Mesenchymal stem cell (in vitro differentiated cells and primary cell): ENCODE measurements at places on chromosomes 7 and 10.

- DNase-seq = no peak
Observed at GRCh38 chr7:138667535-138668228, 33.5 kb downstream of the SVOPL start.

DNA sequence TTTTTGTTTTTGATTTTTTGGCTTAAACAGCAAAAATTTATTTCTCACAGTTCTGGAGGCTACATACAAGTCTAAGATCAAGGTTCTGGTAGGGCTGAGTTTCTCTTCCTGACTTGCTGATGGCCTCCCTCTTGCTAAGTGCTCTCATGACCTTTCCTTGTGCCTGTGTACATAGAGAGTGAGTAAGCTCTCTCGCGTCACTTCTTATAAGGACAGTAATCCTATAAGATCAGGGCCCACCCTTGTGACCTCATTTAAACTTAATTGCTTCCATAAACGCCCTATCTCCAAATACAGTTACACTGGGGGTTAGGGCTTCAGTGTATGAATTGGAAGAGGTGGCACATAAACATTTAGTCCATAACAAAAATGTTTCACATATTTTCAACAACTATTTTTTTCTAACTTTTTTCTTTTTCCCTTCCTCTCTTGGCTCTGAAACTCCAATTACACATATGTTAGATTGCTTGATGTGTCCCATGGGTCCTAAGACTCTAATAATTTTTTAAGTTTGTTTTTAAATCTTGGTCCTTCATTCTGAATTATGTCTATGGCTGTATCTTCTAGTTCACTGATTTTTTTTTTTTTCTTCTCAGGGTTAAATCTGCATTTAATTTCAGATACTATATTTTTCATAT lies 149.8 kb downstream of the HBP1 start:
- peak; percentile 53 for DNase-seq

- no peak for DNase-seq
Observed at GRCh38 chr10:69766161-69766910, 35.4 kb upstream of the COL13A1 start.

- DNase-seq = no peak
Observed at GRCh38 chr7:43693687-43694398, 35.5 kb downstream of the COA1 start.

DNA sequence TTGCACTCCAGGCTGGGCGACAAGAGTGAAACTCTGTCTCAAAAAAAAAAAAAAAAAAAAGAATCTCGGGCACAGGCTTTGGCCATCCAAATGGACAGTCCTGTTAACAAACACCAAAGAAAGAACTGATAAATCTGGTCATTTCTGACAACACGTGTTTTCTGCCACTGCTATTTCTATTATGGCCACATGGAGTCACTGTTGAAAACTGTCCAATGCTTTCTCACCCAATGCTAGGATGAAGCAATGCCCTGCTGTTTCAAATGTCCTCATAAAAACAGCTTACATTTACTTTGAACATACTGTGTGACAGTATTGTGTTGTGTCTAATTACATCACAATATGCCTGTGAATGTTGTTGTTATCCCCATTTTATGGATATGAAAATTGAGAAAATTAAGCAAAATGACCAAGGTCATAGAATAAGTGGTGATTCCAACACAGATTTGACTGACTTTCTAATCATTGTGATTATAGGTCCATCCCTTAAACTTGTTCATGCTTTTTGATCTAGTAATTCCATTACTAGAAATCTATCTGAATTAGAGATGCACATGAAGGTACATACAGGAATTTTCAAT lies 19.9 kb upstream of the MAP3K8 start:
- DNase-seq = peak; percentile 77

- no peak for DNase-seq
Observed at GRCh38 chr10:93608421-93608820, 3.9 kb upstream of the PDE6C start.

DNA sequence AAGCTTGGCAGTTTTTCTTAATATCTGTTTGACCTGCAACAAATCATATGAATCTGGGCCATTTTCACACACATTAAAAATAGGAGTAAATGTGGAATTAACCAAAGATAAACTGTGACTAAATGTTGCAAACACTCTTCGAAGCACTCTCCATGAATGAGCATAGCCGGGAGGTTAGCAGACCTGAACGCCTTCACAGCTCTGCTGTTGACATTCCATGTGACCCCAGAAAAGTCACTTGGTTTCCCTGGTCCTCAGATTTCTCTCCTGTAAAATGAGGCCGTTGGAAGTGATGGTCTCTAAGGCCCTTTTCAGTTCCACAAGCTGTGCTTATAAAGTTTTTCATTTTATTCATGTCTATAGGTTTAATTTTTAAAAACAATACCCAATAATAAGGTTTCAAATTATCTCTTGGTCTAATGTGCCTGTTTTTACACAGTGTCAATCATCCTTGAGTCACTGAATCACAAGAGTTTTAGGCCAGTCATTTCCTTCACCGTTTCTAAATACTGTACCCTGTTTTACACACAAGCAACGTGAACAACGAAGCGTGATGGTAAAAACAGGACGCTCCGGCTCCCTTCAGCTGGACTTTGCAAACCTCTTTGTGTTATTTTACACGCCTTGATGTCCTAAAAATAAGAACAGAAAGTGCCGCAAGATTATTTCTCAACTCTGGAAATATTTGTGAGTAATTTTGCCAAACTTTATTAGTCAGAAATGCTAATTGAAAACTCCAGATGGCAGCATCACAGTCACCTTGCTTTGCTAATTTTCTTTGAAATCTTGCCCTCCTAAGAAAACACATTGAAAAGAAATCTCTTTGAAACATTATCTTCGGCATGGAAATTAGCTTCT lies 38.6 kb upstream of the MET start:
- peak; percentile 14 for DNase-seq

GRCh38 chr10:132879408-132880127 lies 62.8 kb downstream of the CFAP46 start:
- DNase-seq = no peak
